T-helper 2 cell (primary cell): ENCODE measurements at places on chromosomes 3 and 15.

GRCh38 chr3:47414666-47415587 is 34.1 kb downstream of the PTPN23 start:
- no peak for DNase-seq

DNA sequence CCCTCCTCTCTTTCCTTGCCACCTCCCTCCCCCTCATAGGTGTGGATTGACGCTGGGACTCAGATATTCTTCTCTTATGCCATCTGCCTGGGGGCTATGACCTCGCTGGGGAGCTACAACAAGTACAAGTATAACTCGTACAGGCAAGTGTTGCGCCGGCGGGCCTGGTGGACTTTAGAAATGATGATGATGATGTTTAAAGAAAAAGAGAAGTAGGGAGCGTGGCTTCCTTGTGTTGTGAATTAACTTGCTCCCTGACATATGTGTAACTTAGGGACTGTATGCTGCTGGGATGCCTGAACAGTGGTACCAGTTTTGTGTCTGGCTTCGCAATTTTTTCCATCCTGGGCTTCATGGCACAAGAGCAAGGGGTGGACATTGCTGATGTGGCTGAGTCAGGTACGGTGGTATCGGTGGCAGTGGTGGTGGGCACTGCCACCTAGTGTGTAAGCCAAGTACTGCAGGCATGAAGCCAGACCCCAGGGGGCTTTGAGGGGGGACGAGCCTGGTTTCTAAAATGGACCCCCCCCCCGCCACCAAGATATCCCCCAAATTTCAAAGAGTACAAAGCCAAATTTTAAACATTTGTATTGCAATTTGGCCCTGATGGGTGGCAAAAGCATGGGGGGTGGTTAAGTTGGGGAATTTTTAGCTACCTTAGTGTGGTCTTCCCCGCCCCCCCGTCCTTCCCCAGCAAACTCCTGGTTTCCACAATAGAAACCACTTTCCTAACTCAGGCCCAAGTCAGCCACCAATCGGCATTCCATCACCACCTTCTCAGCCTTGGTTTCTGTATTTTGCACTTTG is 65.6 kb downstream of the SLC6A6 start:
- DNase-seq, result peak; percentile 20

GRCh38 chr15:78552597-78552996 is 12.4 kb downstream of the PSMA4 start:
- DNase-seq, result no peak

GRCh38 chr15:57405133-57405532 is 28.8 kb downstream of the CGNL1 start:
- DNase-seq, result no peak

DNA sequence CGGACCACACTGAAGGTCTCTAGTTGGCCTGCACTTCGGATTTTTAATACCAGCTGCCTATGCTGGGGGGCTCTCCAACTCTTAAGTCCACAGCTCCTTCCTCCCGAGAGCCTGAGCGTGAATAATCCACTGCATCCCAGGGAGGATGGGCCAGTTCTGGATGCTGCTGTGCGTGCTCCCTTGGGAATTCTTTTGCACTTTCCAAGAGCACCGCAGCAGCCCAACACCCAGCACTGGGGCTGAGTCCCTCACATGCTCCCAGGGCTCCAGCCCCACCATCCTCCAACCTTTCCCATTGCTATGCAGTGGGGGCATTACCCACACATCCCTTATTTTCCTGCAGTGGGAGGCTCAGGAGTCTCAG is 136.4 kb upstream of the IQSEC1 start:
- DNase-seq, result no peak

- DNase-seq, result no peak
These were observed 545.4 kb upstream of the IL12A start for GRCh38 chr3:159443266-159443665.

DNA sequence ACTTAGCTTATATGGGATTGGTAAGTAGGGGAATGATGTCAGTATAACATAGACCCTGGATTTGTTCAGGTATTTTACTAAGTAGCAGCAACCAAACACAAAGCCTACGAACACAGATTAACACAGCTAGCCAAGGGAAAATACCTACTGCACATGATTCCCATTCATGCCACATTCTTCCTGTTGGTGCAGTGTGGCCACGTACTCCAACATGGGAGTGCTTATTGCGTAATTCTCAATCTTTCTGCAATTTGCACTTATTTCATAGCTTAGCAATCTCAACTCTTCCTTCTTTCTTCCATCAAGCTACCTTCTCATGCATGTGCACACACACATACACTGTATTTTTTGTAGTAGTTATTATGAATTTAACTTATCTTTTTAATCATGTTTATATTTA is 186.8 kb downstream of the IL5RA start:
- DNase-seq, result no peak
